ENCODE measurements at places on chromosomes 3 and 15.

DNA sequence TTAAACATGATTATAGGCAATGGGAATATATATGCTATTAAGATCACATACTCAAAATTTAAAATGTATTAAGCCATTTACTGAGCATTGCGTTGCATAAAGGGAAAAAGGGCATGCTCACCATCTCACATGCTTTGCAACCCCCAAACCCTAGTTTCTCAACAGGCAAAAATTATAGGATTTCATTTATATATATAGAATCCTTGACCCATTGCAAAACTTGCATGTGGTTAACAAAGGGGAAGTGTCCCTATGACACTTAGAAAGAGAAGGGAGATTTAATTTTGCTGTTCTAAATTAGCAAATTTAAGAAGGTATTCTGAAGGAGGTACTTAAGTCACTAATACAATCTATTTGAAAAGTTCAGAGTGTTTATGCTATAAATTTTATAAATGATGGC, 837.8 kb downstream of the DIPK2A start:
- DNase-seq = no peak

DNA sequence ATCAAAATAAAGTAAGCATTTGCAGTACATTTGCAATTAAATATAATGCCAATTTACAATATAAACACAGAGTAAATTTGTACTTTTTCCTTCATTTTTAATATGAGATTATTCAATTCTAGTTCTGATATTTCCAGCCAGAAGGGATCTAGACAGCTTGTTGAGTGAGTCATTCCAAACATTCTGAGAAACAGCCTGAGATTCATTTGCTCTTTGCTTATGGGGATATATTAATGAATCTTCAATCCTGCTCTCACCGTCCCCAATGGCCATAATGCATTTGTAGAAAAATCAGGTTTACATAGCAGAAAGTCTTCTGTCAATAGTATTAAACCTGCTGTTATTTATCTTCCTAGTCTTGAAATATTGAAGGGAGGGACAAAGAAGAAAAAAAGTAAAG, 554.2 kb downstream of the TUSC7 start:
- no peak for DNase-seq

DNA sequence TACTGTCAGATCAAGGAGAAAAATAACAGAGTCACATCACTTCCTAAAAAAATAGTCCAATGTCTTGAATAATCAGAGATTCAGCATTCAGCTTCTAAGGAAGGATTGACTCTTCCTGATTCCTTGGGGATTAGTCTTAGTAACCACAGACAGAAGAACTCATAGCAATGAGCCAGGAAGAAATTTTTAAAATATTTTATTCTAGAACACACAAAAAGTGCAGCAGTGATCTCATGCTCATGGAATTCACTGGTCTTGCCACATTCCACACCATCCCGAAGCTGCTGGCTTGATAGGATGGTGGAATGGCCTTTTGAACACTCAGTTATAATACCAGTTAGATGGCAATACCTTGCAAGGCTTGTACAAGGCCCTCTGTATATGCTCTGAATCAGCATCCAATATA, 43.0 kb upstream of the ABI3BP start:
- no peak for DNase-seq

- DNase-seq = no peak
Observed at GRCh38 chr3:190314741-190315140, 7.5 kb downstream of the CLDN1 start.

- DNase-seq = no peak
Observed at GRCh38 chr15:73955326-73955725, 29.1 kb downstream of the LOXL1 start.

- DNase-seq = no peak
Observed at GRCh38 chr3:55461896-55462295, 25.2 kb downstream of the WNT5A start.

DNA sequence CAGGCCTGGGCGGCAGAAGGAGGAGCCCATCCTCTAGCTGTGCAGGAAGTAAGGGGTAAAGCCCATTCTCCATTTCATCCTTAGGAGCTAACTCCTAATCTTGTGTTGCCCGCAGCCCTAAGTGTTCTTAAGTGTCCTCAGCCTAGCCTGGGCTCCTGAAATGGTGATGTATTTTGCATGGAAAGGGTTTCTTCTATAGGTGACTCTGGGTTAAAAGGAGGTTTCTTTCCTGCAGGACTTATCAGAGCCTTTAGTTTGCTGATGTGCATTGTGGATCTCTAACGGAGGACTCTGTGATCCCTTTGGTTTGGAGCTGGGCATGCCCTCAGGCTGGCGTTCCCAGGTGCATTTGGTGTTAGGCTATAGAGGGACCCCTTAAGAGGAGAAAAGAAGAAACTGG, 48.5 kb upstream of the TRPM1 start:
- DNase-seq = no peak

DNA sequence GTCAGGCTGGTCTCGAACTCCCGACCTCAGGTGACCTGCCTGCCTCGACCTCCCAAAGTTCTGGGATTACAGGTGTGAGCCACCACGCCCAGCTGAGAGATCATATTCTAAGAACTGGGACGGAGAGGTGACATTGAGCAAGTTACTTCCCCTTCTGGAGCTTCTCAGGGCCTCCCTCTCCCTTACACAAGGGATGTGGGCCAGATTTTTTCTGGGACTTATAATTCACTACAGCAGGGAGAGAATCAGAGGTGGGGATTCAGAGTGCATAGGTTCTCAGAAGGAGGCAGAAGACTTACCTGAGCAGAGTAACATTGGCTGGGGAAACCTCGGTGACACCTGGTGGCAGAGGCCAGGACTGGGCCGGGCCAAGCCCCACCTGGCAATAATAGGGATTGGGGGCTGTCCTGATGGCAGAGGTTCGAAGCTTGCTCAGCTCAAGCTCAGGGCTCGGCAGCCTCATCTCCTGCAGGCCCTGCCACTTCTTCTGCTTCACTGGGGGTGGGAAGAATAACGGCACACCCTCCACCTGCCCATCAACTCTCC, 6.8 kb downstream of the LTK start:
- DNase-seq = no peak

DNA sequence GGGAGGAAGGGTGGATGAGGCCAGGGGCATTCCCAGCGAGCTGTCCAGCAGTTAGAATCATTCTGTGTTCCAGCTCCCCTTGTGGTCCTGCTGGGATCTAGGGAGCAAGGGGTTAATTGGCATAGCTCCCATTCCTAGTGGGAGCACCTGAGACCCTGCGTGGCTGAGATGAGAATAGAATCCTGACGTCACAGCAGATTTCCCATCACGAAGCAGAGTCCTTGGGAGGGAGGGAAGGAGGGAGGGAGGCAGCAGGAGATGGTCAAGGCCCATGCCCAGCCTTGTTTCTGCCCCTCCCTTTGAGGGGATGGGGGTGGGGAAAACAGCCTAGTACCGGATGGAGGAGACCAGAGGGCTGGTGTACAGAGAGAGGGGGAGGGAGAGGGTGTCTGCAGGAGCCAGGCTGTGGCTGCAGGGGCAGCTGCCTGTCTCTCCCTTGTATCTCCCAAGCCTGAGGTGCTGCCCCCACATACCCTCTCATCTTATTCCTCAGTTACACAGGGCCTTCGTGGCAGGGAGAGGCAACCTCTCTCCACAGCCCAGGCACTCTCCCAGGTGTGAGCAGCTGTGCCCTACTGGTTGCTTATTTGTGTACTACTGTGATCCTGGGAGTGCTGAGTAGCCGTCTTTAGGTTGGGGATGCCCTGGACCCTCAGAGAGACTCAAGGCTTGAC, 5.4 kb downstream of the TYRO3 start:
- peak; percentile 67 for DNase-seq

DNA sequence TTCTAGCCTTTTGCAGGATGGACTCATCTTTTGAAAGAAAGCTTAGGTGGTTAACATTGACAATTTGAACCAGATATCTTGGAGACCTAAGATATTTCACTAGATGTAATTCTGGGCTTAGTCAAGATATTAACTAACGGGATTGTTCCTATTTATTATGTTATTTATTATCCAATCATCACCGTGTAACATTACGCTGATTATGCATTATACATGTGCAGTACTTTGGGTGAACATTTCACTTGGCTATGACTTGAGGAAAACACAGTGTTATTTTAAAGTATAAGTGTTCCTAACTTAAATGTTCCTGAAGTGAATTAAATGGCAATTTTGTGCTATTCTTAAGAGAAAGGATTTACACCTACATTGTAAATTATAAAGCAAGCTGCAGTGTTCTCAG, 574.5 kb upstream of the KCNMB2 start:
- no peak for DNase-seq

Data from right kidney (tissue), 9 donors.